Fibroblast of lung (primary cell): ENCODE measurements at places on chromosomes 3 and 15.

DNA sequence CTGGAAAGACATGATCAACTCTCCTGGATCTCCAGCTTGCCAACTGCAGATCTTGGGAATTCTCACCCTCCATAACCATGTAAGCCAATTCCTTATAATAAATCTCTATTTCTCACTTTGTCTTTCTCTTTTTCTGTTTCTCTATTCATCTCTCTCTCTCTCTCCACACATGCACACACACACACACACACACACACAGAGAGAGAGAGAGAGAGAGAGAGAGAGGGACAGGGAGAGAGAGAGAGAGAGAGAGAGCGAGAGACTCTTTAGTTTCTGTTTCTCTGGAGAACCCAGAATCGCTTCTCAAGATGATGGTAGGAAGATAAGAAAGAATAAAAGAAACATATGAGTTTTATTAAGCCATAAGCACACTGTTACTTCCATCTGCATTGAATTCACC, 111.9 kb downstream of the BCHE start:
- H3K27ac ChIP-seq: no peak overlapping the region
- H3K4me3 ChIP-seq: no peak overlapping the region
- no peaks in the 10 kb centered on the region for H3K36me3 ChIP-seq

DNA sequence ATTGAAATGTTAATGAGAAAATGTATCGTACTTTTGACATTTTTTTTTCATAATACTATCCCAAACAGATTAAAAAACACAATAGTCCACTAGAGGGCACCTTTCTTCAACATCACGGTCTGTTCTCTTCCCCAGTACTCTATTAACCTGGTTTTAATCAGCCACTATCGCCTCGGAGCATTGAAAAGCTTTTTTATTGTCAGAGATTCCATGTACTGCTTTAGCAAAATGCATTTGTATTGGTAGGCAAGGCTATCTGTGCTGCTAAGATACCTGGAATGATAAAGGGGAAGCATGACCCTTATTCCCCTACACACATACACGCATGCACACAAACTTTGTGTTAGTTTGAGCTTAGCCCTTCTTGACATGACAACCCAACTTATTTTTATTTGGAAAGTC, 160.1 kb upstream of the IL12A start:
- H3K36me3 ChIP-seq: no peaks in the 10 kb centered on the region
- no peaks in the 10 kb centered on the region for H3K27me3 ChIP-seq
- peaks cover 16% of the 10 kb centered on the region for H3K4me1 ChIP-seq
- DNase-seq: peak; percentile 51
- H3K27ac ChIP-seq: peak overlapping the region; percentile 31
- H3K4me3 ChIP-seq: no peak overlapping the region

DNA sequence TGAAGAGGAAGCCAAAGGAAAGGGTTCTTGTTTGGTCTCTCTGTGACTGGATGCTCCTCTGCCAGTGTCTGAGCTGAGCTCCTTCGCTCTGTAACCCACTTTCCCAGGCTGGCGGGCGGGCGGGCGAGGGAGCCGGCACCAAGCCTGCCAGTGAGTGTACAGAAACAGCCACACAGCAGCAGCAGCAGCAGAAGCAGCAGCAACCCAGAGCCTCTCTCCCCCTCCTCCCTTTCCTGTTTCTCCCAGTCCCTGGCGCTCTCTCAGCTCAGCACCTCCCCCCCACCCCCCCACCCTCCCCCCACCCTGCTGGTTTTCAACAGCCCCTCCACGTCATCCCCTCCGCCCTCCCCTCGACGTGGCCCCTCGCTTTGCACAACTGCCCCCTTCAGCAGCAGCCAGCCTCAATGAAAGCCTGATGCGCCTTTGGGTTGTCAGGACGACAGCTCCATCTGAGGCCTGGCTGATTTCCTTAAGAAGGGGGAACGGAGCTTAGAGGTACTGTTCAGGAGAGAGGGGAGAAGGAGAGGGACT, at the start of gene LSAMP:
Gene LSAMP, minus strand, starts transcription at position 177 of the 531 bp plus-strand sequence.
- no peaks in the 10 kb centered on the region for H3K4me1 ChIP-seq
- DNase-seq: peak; percentile 57
- peak within 1 kb of the TSS; percentile 57 for H3K4me3 ChIP-seq
- H3K27me3 ChIP-seq: no peaks in the 10 kb centered on the region
- H3K27ac ChIP-seq: no peak within 1 kb of the TSS

GRCh38 chr15:65631503-65631902, 9.8 kb downstream of the SLC24A1 start:
- H3K4me3 ChIP-seq: no peak overlapping the region
- H3K27me3 ChIP-seq: no peaks in the 10 kb centered on the region
- H3K36me3 ChIP-seq: no peaks in the 10 kb centered on the region
- H3K4me1 ChIP-seq: no peaks in the 10 kb centered on the region
- H3K27ac ChIP-seq: no peak overlapping the region

GRCh38 chr3:49161808-49162530, 4.2 kb downstream of the CCDC71 start:
- peaks cover 3% of the 10 kb centered on the region for H3K4me1 ChIP-seq
- peaks cover 19% of the 10 kb centered on the region for H3K36me3 ChIP-seq
- DNase-seq: no peak
- no peaks in the 10 kb centered on the region for H3K27me3 ChIP-seq
- no peak overlapping the region for H3K4me3 ChIP-seq

DNA sequence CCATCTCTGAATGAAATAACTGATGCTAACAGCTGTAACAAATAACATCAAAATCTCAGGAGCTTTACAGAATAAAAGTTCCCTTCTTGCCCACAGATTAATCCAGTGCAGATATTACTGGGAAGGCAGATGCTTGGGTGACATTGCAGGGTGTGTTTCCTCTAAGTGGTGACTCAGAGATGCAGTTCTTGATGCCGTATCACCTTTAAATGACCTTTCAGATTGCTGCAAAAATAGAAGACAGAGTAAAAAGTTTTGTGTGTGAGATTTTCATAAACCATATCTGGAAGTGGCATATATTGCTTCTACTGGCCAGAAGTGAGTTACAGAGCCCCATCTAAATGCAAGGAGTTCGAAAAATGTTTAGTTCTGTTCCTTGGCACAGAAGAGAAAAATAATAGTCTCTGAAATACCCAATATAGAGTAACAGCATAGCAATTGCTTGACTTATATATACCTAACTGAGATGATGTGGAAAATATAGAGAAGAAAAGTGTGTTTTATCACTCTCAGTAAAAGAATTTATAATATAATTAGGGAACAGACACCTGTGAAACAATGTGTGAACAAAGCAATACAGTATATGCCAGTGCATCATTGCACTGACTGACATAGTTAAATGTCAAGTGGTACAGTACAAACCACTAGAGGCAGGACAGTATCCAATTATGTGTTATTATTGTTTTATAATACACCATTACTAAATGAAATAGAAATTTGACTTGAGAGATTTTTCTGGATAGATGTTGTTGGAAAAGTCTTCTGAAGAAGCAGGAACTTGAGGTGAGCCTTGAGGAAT, 430.7 kb upstream of the CBLB start:
- no peaks in the 10 kb centered on the region for H3K4me1 ChIP-seq
- DNase-seq: peak; percentile 74
- H3K36me3 ChIP-seq: no peaks in the 10 kb centered on the region
- no peak overlapping the region for H3K27ac ChIP-seq
- H3K4me3 ChIP-seq: no peak overlapping the region
